Activated T-helper 1 cell treated with Interleukin-2 at 50 U/mL for 16 hours (primary cell): ENCODE measurements at places on chromosomes 1 and 21.

GRCh38 chr1:111290104-111290503, 547 bp upstream of the CHIA start:
- no peak for DNase-seq

- DNase-seq = no peak
Observed at GRCh38 chr1:200634261-200635122, 13.9 kb upstream of the KIF14 start.

- DNase-seq = no peak
Observed at GRCh38 chr1:69519006-69519405, 48.7 kb upstream of the LRRC7 start.

DNA sequence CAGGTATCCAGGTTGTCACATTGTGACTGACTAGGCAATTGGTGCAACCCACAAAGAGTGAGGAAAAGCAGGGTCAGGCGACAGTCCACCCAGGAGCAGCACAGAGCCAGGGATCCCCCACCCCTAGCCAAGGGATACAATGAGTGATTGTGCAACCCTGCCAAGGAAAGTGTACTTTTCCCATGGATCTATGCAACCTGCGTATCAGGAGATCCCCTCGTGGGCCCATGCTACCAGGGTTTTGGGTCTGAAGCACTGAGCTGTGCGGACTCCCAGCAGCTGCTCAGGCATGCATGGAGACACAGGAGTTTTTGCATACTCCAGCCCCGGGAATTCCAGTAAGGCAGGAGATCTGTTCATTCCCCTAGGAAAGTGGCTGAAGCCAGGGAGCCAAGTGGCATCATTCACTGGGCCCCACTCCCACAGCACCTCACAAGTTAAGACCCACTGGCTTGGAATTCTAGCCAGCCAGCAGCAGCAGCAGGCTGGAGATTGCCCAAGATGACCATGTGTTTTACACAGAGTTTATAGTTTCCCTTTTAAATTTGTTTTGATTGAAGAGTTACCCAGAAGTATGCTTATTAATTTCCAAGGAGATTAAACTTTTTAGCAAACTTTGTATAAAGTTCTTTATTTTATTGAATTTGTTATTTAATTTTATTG, 136.0 kb downstream of the LTN1 start:
- no peak for DNase-seq
